Stimulated activated CD8-positive, alpha-beta memory T cell treated with anti-CD3 and anti-CD28 coated beads, Interleukin-7, amount 100 ng/mL, for 1 hour (primary cell): ENCODE measurements at places on chromosomes 5 and 9.

DNA sequence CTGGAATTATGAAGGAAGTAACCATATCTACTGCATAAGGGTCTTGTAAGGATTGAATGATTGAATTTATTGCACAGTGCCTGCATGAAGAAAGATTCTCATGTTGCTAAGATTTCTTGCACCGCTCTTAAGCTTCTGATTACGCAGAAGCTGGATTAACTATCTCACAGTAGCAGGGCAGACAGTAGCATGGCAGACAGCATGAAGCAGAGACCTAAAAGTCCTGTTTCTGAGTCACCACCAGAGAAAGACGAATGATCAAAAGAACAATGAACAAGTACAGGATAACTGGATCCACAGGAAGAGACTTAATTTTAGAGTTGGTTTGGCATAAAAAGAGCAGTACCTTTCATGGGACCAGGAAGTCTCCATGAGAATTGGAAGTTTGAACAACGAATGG, 142.4 kb downstream of the MAPKAP1 start:
- DNase-seq, result no peak

GRCh38 chr5:131671409-131671808, 36.4 kb upstream of the RAPGEF6 start:
- no peak for DNase-seq

DNA sequence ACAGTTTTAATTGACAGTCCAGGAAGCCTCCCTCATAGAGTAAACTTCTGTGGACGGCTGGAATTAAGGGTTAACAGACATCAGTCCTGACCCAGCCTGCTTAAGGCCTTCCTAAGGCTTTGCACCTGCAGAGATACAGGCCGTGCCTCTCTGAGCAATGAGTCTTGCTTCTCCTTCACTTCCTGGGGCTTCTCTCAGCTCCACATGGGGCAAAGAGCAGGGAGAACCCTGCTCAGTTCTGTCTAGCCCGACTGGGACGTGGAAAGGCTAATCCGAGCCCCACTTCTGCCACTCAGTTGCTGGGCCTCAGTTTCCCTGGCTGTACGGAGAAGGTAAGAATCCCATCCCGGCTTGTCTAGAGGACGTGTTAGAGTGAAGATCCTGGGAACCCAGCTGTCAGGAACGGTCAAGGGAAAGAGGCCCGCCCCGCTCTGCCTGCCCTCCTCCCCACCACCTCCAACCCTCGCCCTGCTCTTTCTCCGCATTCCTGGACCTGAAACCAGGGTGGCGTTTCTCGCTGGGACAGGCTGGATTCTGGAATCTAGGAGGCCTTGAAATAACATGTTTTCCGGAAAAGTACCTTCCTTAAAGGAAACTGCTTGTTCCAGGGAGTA, 6.5 kb downstream of the SPAAR start:
- DNase-seq, result no peak

GRCh38 chr5:16152601-16153568, 26.7 kb downstream of the MARCHF11 start:
- DNase-seq, result no peak

GRCh38 chr9:126721564-126721981, 83.3 kb upstream of the ZBTB43 start:
- DNase-seq, result no peak

- no peak for DNase-seq
These were observed 799.2 kb downstream of the BRINP1 start for GRCh38 chr9:118570066-118570465.
